B cell (primary cell): ENCODE measurements at places on chromosomes 5 and 9. TPM values are rescaled to one million over a fixed set of nuclear protein-coding genes. Genes with fewer than 3 reads are reported as not detected.

The BTNL9 gene
- 18.4 and 40.7 TPM in 2 replicates for polyA plus RNA-seq

The NRG2 gene
- 0.09 and 0.13 TPM in 2 replicates for polyA plus RNA-seq

The HMCN2 gene
- 0.01 TPM in 1 of 2 replicates, not detected in the other for polyA plus RNA-seq

The ALG2 gene
- polyA plus RNA-seq = 14.3 and 21.5 TPM in 2 replicates

The CMBL gene
- not detected in 2 replicates for polyA plus RNA-seq

The PPP2R2B gene
- 0.03 and 0.06 TPM in 2 replicates for polyA plus RNA-seq

The CCDC183 gene
- polyA plus RNA-seq = 4.0 and 4.9 TPM in 2 replicates

The PCDHB13 gene
- not detected in 2 replicates for polyA plus RNA-seq

The PLEKHG4B gene
- polyA plus RNA-seq = 0.10 TPM in 1 of 2 replicates, not detected in the other
